Glutamatergic neuron (in vitro differentiated cells): ENCODE measurements at places on chromosomes 2 and 18.
A peak's percentile ranks its signal among the peaks of the same experiment; 100 is the strongest.

DNA sequence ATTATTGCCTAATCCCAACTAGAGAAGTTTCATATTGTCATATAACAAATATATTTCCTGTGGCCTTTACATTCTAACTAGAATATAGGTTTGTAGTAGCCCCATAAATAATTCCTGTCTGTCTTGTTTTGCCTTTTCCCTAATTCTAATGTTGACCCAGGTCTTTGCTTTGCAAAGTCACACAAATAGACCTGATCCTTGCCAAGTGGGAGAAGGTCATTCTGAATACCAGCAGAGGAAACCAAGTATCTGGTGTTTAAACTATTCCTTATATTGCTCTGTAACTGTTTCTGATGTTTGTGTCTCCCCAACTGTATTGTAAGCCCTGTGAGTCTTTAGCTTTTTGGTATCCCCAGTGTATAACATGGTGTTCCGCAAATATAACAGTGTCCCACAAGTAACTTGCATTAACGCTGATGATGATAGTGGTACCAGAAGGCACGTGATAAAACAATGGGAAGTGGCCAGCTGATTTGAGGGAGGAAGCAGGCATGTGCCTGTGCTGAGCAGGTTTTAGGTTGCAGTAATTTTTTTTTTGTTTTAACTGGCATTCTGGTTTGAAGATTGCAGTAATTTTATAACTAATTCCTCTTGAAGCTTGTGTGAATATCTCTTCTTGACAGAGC is 11.1 kb downstream of the HADHB start:
- DNase-seq = no peak

- DNase-seq = no peak
Measured at GRCh38 chr2:70494293-70494886, 59.2 kb downstream of the TGFA start.

GRCh38 chr18:5868218-5868854 is 27.0 kb downstream of the TMEM200C start:
- peak; percentile 70 for DNase-seq

- no peak for DNase-seq
Measured at GRCh38 chr2:135451966-135452365, 79.1 kb downstream of the ZRANB3 start.

DNA sequence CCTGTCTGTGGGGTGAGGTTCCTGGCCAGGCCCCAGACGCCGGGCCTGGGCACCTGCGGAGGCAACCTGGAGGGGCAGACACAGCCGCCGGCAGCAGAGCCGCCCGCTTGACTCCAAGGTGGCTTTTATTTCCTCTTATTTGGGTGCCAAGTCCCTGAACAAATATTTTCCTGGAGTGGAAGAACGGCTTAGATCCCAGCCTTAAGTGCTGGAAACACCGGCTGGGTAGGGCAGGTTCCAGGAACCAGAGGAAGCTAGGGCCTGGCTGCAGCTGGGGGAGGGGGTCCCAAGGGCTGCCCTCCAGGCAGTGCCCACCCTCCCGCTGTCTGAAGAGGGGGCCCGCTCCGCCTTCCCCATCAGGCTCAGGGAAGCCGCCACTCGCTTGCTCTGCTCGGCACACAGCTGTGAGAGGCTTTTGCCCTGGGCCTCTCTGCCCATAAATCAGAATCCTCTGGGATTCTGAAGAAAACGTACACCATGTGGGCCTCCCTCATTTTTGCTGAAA is 28.2 kb downstream of the SDC1 start:
- peak; percentile 44 for DNase-seq
